ENCODE measurements at places on chromosomes 2 and 18. TPM values are rescaled to one million over a fixed set of nuclear protein-coding genes. Genes with fewer than 3 reads are reported as not detected.

Gene PRLH
- not detected for polyA plus RNA-seq

Gene FABP1
- not detected for polyA plus RNA-seq

DNA sequence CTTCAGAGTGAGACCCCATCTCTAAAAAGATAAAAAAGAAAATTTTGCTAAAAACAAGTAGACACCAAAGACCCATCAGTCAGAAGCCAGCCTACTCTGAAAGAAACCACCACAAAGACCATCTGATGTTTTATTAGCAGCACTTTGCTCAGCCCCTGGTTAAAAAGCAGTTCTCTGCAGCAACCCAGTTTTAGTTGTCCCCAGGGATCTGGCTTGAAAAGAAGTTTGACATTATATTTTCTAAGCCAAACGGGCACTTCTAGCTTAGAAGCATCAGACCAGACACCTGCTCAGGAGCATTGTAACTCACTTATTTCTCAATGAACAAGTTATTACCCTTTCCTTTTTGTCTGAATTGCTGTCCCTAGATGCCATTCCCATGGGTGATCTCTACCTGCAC lies 164.2 kb upstream of the ETAA1 start:
- DNase-seq = no peak

Gene FHOD3
- polyA plus RNA-seq = 1.4 TPM

Gene GPR148
- not detected for polyA plus RNA-seq

Measured in GM23248 (cell line).